ENCODE measurements at places on chromosomes 13 and 19. TPM values are rescaled to one million over a fixed set of nuclear protein-coding genes. Genes with fewer than 3 reads are reported as not detected.

DNA sequence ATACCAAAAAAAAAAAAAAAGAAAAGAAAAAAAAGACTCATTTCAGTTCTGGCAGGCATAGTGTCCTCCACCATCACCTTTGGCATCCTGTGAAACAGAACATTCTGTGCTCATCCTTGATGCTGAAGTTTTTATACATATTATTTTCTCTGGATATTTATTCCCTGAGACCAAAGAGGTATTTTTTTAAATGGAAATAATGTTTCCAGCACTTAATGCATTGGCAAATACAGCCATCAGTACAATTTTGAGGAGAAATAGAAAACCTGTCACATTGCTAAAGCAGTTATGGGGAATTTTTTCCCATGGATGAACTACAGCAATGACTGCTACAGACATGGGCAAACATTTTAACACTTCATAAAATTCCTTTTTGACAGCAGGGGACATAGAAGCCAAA is 312.4 kb downstream of the DNAJC15 start:
- H3K27ac ChIP-seq: no peak overlapping the region
- H3K36me3 ChIP-seq: no peaks in the 10 kb centered on the region
- no peaks in the 10 kb centered on the region for H3K27me3 ChIP-seq
- no peak overlapping the region for H3K4me3 ChIP-seq
- no peak for DNase-seq

DNA sequence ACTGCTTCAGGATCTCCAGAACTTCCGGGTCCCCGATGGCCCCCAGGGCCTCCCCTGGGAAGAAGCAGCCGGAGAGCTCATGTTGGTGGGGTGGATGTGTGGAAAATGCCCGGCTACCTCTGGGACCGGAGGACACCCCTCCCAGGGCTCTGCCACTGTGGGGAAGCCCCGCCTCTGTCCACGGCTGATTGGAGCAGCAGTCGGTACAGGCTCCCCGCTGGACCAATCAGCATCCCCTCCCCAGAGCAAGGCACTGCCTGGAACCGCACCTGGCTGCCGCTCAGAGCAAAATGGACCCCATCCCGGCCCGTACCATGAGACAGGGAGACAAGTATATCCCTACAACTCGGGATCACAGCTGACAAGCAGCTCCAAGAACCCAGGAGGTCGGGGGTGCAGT is 6.4 kb downstream of the DOHH start:
- H3K27me3 ChIP-seq: no peaks in the 10 kb centered on the region
- no peaks in the 10 kb centered on the region for H3K4me1 ChIP-seq
- no peak overlapping the region for H3K27ac ChIP-seq

DNA sequence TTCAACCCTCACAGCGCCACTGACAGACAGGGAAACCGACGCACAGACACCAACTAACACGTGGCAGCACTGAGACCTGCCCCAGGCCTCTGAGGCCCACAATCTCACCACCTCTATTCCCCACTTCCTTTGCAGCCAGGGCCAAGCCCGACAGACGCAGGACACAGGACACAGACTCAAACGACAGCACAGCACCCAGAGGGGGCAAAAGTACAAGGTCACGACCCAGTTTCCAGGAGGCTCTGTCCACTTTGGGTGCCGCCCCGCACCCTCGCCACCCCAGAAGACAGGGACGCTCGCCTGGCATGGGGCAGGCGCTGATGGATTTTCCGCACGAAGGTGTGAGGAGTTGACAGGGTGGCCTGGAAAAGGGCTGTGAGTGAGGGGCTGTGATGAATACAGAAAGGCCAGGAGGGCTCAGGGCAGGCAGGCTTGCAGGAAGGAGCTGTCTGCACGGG is 48.8 kb downstream of the MLLT1 start:
- H3K36me3 ChIP-seq: peaks cover 6% of the 10 kb centered on the region
- no peaks in the 10 kb centered on the region for H3K27me3 ChIP-seq
- peaks cover 11% of the 10 kb centered on the region for H3K4me1 ChIP-seq
- H3K27ac ChIP-seq: no peak overlapping the region

- no peak overlapping the region for H3K27ac ChIP-seq
- H3K4me3 ChIP-seq: no peak overlapping the region
- no peaks in the 10 kb centered on the region for H3K4me1 ChIP-seq
- H3K36me3 ChIP-seq: no peaks in the 10 kb centered on the region
These were observed 1.1 kb downstream of the SOX1 start for GRCh38 chr13:112067871-112068539.

GRCh38 chr19:38699647-38700349 is 44.5 kb downstream of the CAPN12 start:
- H3K27ac ChIP-seq: peak overlapping the region; percentile 82
- peaks cover 54% of the 10 kb centered on the region for H3K36me3 ChIP-seq
- H3K4me3 ChIP-seq: no peak overlapping the region
- H3K27me3 ChIP-seq: no peaks in the 10 kb centered on the region

DNA sequence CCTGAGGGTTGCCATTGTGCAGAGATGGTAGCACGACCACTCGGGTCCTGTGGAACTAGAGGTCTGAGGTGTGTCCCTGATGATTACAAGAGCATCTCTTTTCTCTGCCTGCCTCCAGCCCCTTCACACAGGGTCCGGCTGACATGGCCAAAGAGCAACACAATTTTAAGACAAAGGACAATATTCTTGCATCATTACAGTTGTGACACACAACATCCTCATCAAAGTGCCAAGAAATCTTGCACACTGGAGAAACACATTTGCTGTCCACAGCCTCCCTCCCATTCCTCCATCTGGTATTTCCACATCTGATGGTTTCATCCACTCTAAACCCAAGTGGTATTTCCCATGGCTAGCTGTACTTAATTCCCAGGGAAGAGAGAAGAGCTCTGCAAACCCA is 12.8 kb downstream of the COL4A1 start:
- no peaks in the 10 kb centered on the region for H3K36me3 ChIP-seq
- DNase-seq: no peak
- H3K27ac ChIP-seq: no peak overlapping the region
- H3K4me1 ChIP-seq: peaks cover 11% of the 10 kb centered on the region
- no peaks in the 10 kb centered on the region for H3K27me3 ChIP-seq
- H3K4me3 ChIP-seq: no peak overlapping the region

GRCh38 chr13:41059456-41060081 is 1.7 kb upstream of the WBP4 start:
- peak overlapping the region; percentile 98 for H3K27ac ChIP-seq
- H3K4me3 ChIP-seq: peak overlapping the region; percentile 92
- no peak for DNase-seq
- H3K36me3 ChIP-seq: no peaks in the 10 kb centered on the region

- no peaks in the 10 kb centered on the region for H3K27me3 ChIP-seq
- no peaks in the 10 kb centered on the region for H3K36me3 ChIP-seq
- H3K4me1 ChIP-seq: peaks cover 3% of the 10 kb centered on the region
These were observed 814.4 kb downstream of the EFNB2 start for GRCh38 chr13:105721016-105721415.

GRCh38 chr13:25948910-25949309 is 102.9 kb downstream of the SHISA2 start:
- DNase-seq: no peak
- no peak overlapping the region for H3K27ac ChIP-seq
- no peaks in the 10 kb centered on the region for H3K27me3 ChIP-seq
- no peaks in the 10 kb centered on the region for H3K36me3 ChIP-seq
- H3K4me3 ChIP-seq: no peak overlapping the region

GRCh38 chr13:20303636-20304035 is 71.5 kb upstream of the GJB6 start:
- DNase-seq: no peak
- H3K4me3 ChIP-seq: no peak overlapping the region
- H3K4me1 ChIP-seq: no peaks in the 10 kb centered on the region
- H3K27me3 ChIP-seq: no peaks in the 10 kb centered on the region
- no peaks in the 10 kb centered on the region for H3K36me3 ChIP-seq
- no peak overlapping the region for H3K27ac ChIP-seq

DNA sequence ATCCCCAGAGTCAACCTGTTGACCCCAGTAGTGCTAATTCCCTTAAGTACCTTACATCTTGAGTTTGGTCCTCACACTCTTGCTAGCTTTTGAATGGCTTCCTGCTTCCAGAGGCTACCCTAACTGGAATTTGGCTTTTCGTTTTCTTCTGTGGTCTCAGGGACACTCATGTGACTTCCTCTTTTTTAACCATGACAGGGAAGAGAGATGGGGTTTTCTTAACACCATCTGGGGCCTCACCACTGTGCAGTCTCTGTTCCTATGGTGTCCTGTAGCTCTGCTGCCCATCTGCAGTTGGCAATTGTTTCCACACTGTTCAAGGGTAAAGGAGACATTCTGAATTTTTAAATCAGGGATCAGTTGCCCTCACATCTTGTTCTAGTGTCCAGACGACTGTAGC is 66.7 kb downstream of the SLC10A2 start:
- H3K27ac ChIP-seq: no peak overlapping the region
- no peaks in the 10 kb centered on the region for H3K4me1 ChIP-seq
- no peak for DNase-seq
- H3K27me3 ChIP-seq: no peaks in the 10 kb centered on the region
- no peak overlapping the region for H3K4me3 ChIP-seq

GRCh38 chr13:86684402-86684801 is 885.2 kb upstream of the SLITRK6 start:
- no peaks in the 10 kb centered on the region for H3K27me3 ChIP-seq
- no peak for DNase-seq
- H3K36me3 ChIP-seq: no peaks in the 10 kb centered on the region
- H3K4me3 ChIP-seq: no peak overlapping the region

- no peak overlapping the region for H3K27ac ChIP-seq
- no peaks in the 10 kb centered on the region for H3K36me3 ChIP-seq
- H3K4me3 ChIP-seq: no peak overlapping the region
- no peaks in the 10 kb centered on the region for H3K27me3 ChIP-seq
- H3K4me1 ChIP-seq: no peaks in the 10 kb centered on the region
These were observed 368.5 kb upstream of the ZNF507 start for GRCh38 chr19:31976775-31977536.

DNA sequence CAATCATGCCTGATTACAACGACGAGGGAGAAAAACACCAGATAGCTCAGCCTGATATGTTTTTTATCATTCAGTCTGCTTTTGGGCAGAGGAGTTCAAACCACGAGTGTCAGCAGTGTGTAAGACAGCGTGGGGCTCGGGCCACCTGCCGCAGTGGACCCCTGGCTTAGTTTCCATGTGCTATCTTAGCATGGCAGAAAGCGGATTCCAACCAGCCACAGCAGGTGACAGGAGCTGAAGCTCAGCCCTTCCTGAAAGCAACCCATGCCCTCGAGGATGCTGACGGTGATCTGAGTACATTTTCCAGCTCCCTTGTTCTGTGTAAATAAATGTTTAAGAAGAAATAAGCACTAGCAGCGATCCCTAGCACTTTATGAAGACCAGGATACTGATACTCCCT is 32.2 kb upstream of the MBNL2 start:
- no peaks in the 10 kb centered on the region for H3K4me1 ChIP-seq
- no peak overlapping the region for H3K27ac ChIP-seq
- H3K27me3 ChIP-seq: no peaks in the 10 kb centered on the region
- no peak overlapping the region for H3K4me3 ChIP-seq
- no peaks in the 10 kb centered on the region for H3K36me3 ChIP-seq

DNA sequence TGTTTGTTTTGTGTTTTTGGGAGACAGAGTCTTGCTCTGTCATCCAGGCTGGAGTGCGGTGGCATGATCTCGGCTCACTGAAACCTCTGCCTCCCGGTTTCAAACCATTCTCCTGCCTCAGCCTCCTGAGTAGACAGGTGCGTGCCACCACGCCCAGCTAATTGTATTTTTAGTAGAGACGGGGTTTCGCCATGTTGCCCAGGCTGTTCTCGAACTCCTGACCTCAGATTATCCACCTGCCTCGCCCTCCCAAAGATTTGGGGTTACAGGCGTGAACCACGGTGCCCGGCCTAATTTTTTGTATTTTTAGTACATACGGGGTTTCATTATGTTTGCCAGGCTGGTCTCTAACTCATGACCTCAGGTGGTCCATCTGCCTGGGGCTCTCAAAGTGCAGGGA is 8.3 kb upstream of the ZNF681 start:
- no peaks in the 10 kb centered on the region for H3K4me1 ChIP-seq
- no peak overlapping the region for H3K27ac ChIP-seq
- no peak overlapping the region for H3K4me3 ChIP-seq
- DNase-seq: no peak

- peak overlapping the region; percentile 86 for H3K4me3 ChIP-seq
- peaks cover 6% of the 10 kb centered on the region for H3K4me1 ChIP-seq
- H3K27me3 ChIP-seq: no peaks in the 10 kb centered on the region
- H3K36me3 ChIP-seq: peaks cover 16% of the 10 kb centered on the region
These were observed 563 bp upstream of the PDCD5 start for GRCh38 chr19:32580353-32580900.

GRCh38 chr19:55676383-55676782 is 1.4 kb downstream of the EPN1 start:
- H3K27ac ChIP-seq: peak overlapping the region; percentile 15
- H3K36me3 ChIP-seq: peaks cover 15% of the 10 kb centered on the region
- no peak overlapping the region for H3K4me3 ChIP-seq
- H3K4me1 ChIP-seq: peaks cover 54% of the 10 kb centered on the region
- H3K27me3 ChIP-seq: no peaks in the 10 kb centered on the region

GRCh38 chr19:7947939-7948338 is 4.5 kb upstream of the TIMM44 start:
- H3K4me3 ChIP-seq: no peak overlapping the region
- no peak overlapping the region for H3K27ac ChIP-seq
- peaks cover 5% of the 10 kb centered on the region for H3K4me1 ChIP-seq

CA11 gene
- 11.6 TPM for total RNA-seq

PRODH2 gene
- total RNA-seq: 9.0 TPM

CACNG8 gene
- total RNA-seq: 0.03 TPM

KCNRG gene
- total RNA-seq: 0.69 TPM

C5AR2 gene
- 2.5 TPM for total RNA-seq

CYP2S1 gene
- total RNA-seq: 2.0 TPM

PTGER1 gene
- 19.0 TPM for total RNA-seq

KCNN4 gene
- total RNA-seq: 6.1 TPM

WDR18 gene
- total RNA-seq: 40.3 TPM
